ENCODE measurements at places on chromosomes 1 and 21.

GRCh38 chr1:8597455-8597854, 220.0 kb downstream of the RERE start:
- DNase-seq, result no peak

DNA sequence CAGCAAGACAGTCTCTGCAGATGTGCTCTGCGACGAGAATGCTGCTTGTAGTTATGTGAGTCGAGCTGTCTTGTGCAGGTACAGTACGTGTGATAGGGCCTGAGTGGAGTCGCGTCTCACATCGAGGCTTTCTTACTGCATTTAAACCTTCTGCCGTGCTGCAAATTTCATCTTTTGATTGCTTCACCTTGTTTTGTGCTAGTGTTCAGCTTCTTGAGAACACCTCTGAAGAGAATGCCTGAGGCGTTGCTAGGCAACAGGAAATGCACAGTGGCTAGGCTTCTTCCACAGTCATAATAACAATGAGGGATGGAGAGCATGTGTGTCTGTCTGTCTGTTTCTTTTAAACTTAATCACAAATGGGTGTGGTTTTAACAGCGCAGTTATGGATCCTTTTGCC, 52.9 kb downstream of the MRPS6 start:
- no peak for DNase-seq

DNA sequence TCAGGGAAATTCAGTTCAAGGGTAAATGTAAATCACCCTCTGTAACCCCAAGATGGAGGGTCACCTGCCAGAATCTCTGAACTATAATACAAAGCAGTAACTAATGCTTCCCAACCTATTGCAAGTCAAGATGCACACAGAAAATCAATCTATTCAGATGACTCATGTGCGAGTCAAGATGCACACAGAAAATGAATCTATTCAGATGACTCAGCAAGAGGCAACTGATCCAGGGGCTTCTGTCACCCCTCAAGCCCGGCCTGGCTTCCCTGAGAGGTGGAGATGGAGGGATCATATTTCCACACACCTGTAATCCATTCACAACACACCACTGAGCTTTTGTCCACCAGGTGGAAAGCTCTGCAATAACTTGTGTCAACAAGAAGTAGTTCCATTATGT, 17.4 kb upstream of the HIVEP3 start:
- no peak for DNase-seq

- DNase-seq, result no peak
Measured at GRCh38 chr1:150159550-150159949, 9.8 kb downstream of the PLEKHO1 start.

GRCh38 chr1:88985032-88985431, 7.4 kb downstream of the KYAT3 start:
- DNase-seq, result no peak

GRCh38 chr1:59520827-59521418, 224.0 kb downstream of the FGGY start:
- no peak for DNase-seq

- no peak for DNase-seq
Measured at GRCh38 chr21:45076245-45076711, 1.9 kb downstream of the ADARB1 start.

- DNase-seq, result peak; percentile 42
Measured at GRCh38 chr1:35220976-35221375, 28.0 kb upstream of the SFPQ start.

- no peak for DNase-seq
Measured at GRCh38 chr1:248828845-248829244, 3.1 kb upstream of the SH3BP5L start.

DNA sequence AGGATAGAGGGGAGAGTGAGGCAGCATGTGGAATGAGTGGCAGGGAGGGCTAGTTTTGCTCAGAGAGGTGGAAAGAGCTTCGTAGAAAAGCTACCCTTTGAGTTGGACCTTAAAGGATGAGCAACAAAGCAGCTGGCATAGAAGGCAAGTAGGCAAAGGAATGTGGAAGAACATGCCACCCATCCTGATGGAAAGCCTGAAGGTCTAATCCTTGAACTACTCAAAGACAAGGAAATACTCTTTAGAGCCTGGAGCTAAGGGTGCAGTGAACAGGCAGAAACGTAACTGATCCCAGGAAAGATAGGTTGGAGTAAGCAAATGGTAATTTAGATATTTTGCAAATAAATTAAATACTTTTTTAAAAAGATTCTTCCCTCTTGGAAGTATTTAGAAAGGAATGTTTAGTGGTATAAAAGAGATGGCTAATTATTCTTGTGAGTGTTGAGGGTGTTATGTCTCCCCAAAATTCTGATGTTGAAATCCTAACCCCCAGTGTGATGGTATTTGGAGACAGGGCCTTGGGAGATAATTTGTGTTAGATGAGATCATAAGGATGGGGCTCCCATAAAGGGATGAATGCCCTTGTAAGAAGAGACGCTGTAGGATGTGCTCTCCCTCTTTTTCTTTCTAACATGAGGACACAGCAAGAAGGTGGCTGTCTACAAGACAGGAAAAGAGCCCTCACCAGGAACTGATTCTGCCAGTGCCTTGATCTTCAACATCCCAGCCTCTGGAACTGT, 308.1 kb upstream of the RUNX1 start:
- DNase-seq, result no peak

All from RPMI8226 (cell line).